ENCODE measurements at places on chromosomes 2 and 18. TPM values are rescaled to one million over a fixed set of nuclear protein-coding genes. Genes with fewer than 3 reads are reported as not detected.
A peak's percentile ranks its signal among the peaks of the same experiment; 100 is the strongest.

GRCh38 chr2:186894478-186894877 lies 45.5 kb upstream of the ZSWIM2 start:
- DNase-seq, result no peak

Gene KCNJ13
- total RNA-seq, result 21.9 TPM

DNA sequence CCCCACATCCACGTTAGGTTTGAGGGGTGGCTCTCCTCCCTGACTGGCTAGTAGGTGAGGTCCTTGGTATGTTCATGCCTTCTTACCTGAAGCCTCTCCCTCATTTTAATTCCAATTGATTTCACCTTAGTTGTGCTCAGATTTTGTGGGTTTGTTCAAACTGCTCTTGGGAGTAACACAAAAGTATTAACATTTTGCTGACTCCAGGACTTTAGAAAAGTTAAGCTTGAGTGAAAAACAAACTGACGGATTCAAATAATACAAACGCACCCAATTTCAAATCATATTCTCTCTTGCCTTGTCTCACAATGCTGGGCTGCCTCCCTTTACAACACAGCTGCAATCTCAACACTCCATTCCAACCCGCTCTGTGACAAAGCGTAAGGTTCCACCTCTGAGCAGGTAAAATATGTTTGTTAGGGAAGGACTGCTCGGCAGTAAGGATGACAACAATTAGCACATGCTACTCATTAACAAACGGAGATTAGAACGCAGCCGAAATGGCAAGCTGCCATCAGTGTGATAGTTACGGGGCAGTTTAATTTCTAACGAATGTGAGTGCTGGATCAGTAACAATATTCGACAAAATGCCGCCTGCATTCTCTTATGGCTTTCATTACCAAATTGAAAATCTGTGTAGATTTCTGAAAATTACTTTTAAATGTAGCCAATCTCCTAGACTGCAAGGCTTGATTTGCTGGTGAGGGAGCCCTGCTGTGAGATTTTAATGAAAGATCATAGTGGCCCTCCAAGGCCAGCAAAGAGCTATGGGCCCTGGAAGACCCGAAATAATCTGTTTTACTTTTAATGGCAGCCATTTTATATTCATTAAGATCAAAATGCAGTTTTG lies 730.6 kb upstream of the FANCL start:
- no peak for DNase-seq

Gene RBM44
- total RNA-seq, result 0.34 TPM

- DNase-seq, result no peak
Observed at GRCh38 chr2:7905756-7906155, 776.1 kb upstream of the ID2 start.

DNA sequence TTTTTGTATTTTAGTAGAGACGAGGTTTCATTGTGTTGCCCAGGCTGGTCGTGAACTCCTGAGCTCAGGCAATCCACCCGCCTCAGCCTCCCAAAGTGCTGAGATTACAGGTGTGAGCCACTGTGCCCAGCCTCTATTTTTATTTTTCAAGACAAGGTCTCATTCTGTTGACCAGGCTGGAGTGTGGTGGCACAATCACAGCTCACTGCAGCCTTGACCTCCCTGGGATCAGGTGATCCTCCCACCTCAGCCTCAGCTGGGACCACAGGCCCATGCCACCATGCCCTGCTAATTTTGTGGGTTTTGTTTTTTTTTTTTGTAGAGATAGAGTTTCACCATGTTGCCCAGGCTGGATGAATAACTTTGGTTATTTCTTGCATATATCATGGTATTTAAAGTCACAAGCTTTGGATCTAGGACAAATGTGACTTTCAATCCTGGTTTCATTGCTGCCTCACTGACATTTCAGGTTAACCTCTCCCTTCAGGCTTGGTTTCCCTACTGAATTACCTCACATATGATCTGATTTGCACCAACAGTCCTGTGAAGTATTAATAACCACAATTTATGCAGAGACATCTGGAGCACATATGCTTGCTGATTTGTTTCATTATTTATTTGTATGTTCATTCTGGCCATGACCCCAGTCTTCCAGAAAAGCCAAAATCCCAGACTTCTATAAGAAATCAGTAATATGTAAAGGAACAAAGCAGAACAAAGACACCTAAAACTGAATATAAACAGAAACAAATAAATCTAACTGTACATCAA lies 17.5 kb upstream of the RAB31 start:
- DNase-seq, result no peak

Gene DSG4
- total RNA-seq, result not detected

Gene GNLY
- total RNA-seq, result not detected

Gene SCN7A
- total RNA-seq, result 1.0 TPM

DNA sequence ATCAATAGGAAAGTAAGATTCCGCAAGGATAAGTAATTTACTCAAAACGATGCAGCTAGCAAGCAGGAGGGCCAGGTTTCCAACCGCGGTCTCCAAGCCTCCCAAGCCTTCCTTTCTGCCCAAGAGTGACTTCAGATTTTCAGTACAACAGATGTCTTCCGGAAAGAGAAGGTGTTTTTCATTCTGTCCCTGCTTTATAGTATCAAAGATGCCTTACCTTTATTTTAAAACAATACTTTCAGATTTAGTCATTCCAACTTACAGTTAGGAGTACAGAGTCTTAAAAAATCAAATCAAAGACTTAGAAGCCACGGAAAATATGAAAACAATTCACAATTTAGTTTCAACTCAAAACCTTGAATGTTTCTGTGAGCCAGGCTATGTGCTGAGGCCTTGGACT lies 43.6 kb downstream of the CYB5A start:
- DNase-seq, result no peak

GRCh38 chr2:66507673-66508201 lies 72.8 kb downstream of the MEIS1 start:
- DNase-seq, result peak; percentile 94

Gene MAP3K19
- not detected for total RNA-seq

DNA sequence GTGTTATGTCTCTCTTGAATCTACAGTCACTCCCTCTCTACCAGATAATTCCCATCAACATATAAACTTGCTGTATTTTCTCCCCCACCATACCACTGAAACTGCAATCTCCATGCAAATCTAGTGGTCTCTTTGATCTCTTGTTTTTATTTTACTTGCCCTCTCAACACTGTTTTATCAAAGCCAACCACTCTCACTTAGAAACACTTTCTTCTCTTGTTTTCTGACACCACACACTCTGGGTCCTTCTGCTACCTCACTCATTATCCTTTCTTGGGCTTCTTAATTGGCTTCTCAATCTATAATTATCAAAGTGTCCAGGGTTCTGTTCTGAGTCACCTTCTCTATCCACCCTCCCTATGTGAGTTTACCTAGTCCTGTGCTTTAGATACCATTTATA lies 2.0 kb upstream of the MCFD2 start:
- no peak for DNase-seq

Gene DRC1
- total RNA-seq, result not detected

- no peak for DNase-seq
Observed at GRCh38 chr2:12008425-12009061, 262.1 kb downstream of the LPIN1 start.

DNA sequence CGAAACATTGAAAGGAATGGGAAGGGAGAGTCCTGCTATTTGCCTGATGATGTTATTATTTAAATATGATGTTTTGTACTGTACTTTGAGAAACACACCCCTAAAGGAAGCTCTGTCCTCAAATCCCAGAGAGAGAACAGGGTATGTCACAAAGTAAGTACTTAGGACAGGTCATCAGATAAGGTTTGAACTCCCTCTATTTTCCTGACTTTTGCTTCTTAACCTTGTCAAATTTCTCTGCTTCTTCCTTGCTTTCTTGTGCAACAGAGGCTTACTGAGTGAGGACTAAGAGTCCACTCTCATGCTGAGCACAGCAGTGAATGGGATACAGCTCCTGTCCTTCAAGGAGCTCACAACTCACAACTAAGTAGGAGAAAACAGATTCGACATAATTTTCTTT lies 3.7 kb downstream of the DGUOK start:
- DNase-seq, result no peak

DNA sequence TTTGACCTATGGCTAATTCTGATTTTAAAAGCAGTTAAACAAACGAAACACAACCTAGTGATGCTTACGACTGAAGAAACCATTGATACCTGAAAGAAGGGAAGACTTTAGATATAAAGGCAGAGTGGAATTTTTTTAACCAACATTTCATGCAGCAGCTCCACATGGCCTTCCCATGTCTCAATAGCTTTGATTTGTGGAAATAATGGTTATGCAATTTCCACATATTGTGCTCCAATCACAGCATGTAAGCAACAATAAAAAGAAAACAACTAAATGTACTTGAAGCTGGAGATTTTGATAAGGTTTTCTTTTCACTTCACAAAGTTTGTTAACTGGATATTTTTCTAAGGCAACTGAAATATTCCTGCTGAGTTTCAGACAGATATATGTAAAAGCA lies 82.0 kb upstream of the SLC39A10 start:
- no peak for DNase-seq

- DNase-seq, result peak; percentile 60
Observed at GRCh38 chr18:65725251-65726050, 25.4 kb upstream of the CDH7 start.

DNA sequence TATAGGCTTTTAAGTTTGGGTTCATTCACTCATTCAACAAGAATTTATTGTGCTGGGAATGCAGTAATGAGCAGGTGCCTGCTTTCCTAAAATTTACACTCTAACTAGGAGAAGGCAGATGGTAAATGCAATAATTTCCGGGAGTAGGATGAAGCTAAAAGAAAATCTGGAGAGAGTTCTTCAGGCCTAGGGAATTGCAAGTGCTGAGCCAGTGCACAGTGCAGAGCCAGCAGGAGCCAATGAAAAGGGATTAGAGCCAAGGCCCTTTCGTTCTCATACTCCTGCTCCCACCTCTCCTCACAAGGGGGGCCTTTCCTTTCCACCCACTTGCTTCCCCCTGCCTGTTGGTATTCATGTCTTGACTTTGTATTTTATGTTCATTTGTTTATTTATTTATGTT lies 55.1 kb downstream of the CFAP221 start:
- DNase-seq, result peak; percentile 24

DNA sequence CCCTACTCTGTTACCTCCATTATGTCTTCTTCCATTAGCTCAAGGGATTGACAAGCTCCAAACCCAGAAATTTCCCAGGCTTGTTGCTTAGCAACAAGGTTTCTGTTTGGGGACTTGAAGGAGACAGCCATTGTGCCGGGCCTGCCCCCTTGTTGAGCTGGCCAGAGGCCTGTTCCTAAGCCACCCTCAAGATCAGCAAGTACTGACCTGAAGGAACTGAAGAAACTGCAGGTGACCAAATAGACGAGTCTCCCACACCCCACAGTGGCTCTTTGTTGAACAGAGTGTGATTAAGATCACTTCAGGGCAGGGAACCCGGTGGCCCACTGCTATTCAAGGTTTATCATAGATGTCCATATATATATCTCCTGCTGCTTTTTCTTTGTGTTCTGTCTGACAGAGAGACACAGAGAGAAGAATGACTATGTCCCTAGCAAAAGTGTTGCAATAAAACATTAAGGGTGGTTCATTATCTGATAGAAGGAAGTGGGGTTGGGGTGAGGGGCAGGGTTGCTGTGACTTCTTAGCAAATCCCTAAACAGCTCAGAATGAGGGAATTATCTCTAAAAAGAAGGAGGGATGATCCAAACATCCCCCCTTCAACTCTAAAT lies 69.2 kb downstream of the RNF144A start:
- peak; percentile 88 for DNase-seq

Gene IRS1
- 13.0 TPM for total RNA-seq

- no peak for DNase-seq
Observed at GRCh38 chr2:172713365-172713875, 22.2 kb upstream of the RAPGEF4 start.

DNA sequence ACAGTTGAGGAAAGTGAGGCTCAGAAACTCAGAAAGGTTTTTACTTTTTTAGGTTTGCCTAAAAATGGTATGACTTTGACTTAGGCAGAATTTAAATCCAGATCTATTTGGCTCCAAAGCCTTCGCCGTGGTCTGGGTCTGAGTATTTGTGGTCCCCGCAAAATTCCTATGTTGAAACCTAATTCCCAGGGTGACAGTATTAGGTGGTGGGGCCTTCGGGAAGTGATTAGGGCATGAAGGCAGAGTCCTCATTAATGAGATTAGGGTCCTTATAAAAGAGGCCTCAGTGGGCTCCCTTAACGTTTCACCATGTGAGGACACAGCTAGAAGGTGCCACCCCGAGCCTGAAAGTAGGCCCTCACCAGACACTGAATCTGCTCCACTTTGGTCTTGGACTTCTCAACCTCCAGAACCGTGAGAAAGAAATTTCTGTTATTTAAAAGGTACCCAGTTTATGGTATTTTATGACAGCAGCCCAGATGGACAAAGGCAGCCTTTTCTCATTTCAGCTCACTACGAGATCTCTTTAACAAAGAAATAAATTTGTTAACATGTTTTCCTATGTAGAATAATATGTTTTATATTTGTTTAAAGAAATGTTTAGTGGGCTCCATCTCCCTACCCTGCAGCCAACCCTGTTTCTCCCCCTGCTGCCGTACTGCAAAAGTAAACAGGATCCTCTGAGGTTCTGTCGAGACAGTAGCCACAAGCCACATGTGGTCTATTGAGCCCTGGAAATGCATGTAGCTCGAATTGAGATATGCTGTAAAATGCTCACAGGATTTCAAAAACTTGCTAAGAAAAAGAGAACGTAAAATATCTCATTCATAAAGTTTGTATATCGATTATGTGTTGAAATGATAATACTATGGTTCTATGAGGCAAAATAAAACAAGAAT lies 80.6 kb downstream of the MOGAT1 start:
- peak; percentile 65 for DNase-seq

GRCh38 chr18:42583283-42583731 lies 532.2 kb downstream of the RIT2 start:
- no peak for DNase-seq

GRCh38 chr2:218786133-218786532 lies 4.2 kb downstream of the CYP27A1 start:
- DNase-seq, result no peak

Gene MYCN
- total RNA-seq, result 26.7 TPM

DNA sequence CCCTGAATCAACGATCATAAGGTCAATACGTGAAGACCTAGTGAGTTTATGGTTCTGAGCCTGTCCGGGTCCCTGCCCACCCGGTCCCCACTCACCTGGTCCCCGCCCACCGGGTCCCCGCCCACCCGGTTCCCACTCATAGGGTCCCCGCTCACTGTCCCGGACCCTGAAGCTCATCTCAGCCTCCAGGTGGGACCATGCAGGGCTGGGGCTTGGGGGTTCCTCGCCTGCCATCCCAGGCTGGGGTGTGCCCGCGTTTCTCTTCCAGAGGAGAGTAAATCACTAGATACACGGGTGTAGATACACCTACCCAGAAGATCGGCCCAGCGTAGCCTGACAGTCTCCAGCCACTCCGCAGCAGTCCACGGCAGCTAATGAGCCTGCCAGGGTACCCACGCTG lies 131.5 kb downstream of the MBP start:
- DNase-seq, result no peak
